ENCODE measurements at places on chromosomes 6 and 20.
A peak's percentile ranks its signal among the peaks of the same experiment; 100 is the strongest.

DNA sequence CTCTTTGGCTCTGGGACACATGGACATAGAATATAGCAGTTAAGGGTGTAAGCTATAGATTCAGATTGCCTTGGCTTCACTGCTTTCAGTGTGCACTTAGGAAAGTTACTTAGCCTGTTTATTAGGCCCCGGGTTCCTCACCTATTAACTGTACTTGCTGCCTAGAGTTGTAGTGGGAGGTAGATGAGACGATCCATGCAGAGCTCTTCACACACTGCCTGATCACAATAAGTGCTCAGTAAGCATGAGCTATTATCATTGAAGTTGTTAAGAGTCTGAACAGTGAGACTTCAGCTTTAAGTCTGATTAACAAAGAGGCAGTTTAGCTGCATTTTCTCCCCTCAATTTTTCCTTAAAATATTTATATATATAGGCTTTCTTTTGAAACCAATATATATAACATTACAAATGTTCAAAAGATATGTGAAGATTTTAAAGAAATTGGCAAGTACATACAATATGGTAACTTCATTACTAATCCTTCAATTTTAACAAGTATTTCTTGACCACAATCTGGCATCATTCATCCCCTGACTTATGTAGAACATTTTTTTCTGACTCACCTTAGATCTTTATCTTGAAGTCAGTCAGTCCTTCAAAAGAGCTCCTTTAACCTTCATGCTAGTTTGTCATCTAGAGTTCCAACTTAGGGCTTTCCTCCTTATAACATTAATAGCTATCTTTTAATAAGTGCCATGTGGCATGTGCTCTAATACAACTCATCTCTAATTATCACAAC, 20.5 kb upstream of the SUPT3H start:
- H3K4me3 ChIP-seq: no peak overlapping the region
- no peak overlapping the region for H3K27ac ChIP-seq
- no peaks in the 10 kb centered on the region for H3K36me3 ChIP-seq
- H3K27me3 ChIP-seq: peaks cover 7% of the 10 kb centered on the region
- H3K4me1 ChIP-seq: peaks cover 5% of the 10 kb centered on the region

- H3K27ac ChIP-seq: no peak overlapping the region
- DNase-seq: no peak
- peaks cover 9% of the 10 kb centered on the region for H3K4me1 ChIP-seq
- no peak overlapping the region for H3K4me3 ChIP-seq
Observed at GRCh38 chr20:17896771-17897369, 71.7 kb downstream of the SNX5 start.

DNA sequence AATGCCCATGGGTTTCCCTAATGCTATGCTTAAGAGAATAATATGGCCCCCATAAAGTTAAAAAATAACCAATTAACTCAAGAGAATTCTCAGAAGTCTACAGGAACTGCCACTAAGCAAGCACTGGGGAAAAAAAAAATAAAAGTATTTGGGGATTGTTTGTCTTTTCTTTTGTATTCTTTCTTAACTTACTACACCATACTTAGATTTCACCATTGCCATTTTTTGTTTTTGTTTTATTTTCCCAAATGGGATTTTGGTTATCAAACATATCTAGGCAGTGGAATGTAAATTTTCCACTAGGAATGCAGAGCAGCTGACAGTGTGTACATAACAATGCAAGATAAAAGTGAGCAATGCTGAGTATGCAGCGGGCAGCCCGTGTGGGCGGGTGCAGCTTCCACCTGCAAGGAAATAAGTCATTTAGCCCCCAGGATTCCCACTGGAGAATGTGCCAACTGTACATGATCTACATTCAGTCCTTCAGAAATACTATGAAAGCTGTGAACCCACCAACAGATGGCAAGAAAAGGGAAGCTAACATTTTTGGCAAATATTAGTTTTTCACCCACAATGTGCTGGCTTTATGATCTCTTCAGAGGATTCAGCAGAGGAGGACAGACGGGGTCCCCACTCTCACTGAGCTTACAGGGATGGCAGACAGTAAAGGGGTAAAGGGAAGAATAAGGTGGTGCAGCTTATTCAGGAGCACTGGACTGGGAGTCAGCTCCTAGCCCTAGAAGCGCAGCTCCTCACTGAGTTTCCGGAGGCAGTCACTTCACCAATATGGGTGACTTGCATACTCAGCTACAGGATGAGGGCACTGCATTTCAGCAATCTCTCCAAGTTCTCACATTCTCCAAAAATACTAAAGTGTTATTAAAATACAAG, 44.4 kb downstream of the DCDC2 start:
- no peak overlapping the region for H3K27ac ChIP-seq
- peaks cover 12% of the 10 kb centered on the region for H3K27me3 ChIP-seq
- H3K4me3 ChIP-seq: no peak overlapping the region
- no peak for DNase-seq
- no peaks in the 10 kb centered on the region for H3K4me1 ChIP-seq

GRCh38 chr6:37520926-37521325, 21.2 kb upstream of the CCDC167 start:
- no peak overlapping the region for H3K4me3 ChIP-seq
- H3K27ac ChIP-seq: peak overlapping the region; percentile 74
- peaks cover 49% of the 10 kb centered on the region for H3K4me1 ChIP-seq
- DNase-seq: no peak
- peaks cover 3% of the 10 kb centered on the region for H3K36me3 ChIP-seq

DNA sequence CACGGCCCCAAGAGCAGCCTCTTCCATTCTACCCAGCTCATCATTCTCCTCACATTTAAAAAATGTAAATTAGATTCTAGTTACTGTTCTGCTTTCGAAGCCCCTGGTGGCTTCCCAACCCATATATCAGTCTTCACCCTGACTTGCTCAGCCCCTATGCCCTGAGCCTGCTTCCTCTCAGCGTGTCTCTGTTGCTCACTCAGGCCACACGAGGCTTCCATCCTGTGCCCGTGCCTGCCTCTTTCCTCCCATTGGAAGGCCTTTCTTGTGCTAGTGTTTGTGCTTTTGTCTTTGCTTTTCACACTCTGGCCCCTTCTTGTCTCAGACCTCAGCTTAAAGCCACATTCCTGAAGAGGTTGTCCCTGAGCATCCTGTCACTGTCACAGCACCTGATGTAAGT, 78.1 kb downstream of the AFDN start:
- H3K27ac ChIP-seq: peak overlapping the region; percentile 59
- no peak for DNase-seq
- H3K4me1 ChIP-seq: peaks cover 9% of the 10 kb centered on the region
- no peaks in the 10 kb centered on the region for H3K27me3 ChIP-seq

GRCh38 chr6:136477548-136477947, 72.7 kb downstream of the MAP7 start:
- no peak overlapping the region for H3K4me3 ChIP-seq
- H3K27me3 ChIP-seq: peaks cover 14% of the 10 kb centered on the region
- H3K27ac ChIP-seq: no peak overlapping the region
- H3K36me3 ChIP-seq: peaks cover 2% of the 10 kb centered on the region
- no peaks in the 10 kb centered on the region for H3K4me1 ChIP-seq

DNA sequence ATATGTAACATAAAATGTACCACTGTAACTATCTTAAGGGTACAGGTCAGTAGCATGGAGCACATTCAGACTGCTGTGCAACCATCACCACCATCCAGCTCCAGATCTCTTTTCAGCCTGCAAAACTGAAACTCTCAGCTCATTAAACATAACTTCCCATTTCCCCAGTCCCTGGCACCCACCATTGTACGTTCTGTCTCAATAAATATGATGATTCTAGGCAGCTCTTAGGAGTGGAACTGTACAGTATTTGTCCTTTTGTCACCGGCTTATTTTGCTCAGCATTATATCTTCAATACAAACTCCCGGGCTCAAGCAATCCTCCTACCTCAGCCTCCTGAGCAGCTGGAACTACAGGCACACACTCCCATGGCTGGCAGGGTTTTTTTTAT, 1.5 kb downstream of the ZC3H12D start:
- peak overlapping the region; percentile 100 for H3K4me3 ChIP-seq
- H3K36me3 ChIP-seq: peaks cover 15% of the 10 kb centered on the region
- DNase-seq: no peak

- H3K27me3 ChIP-seq: no peaks in the 10 kb centered on the region
- H3K27ac ChIP-seq: no peak overlapping the region
- H3K36me3 ChIP-seq: peaks cover 4% of the 10 kb centered on the region
- no peak for DNase-seq
- H3K4me1 ChIP-seq: no peaks in the 10 kb centered on the region
- H3K4me3 ChIP-seq: no peak overlapping the region
Observed at GRCh38 chr6:11486486-11486885, 51.1 kb upstream of the TMEM170B start.

GRCh38 chr20:39103732-39104131, 141.6 kb downstream of the DHX35 start:
- no peak overlapping the region for H3K27ac ChIP-seq
- no peaks in the 10 kb centered on the region for H3K4me1 ChIP-seq
- peaks cover 63% of the 10 kb centered on the region for H3K27me3 ChIP-seq
- H3K36me3 ChIP-seq: peaks cover 5% of the 10 kb centered on the region

DNA sequence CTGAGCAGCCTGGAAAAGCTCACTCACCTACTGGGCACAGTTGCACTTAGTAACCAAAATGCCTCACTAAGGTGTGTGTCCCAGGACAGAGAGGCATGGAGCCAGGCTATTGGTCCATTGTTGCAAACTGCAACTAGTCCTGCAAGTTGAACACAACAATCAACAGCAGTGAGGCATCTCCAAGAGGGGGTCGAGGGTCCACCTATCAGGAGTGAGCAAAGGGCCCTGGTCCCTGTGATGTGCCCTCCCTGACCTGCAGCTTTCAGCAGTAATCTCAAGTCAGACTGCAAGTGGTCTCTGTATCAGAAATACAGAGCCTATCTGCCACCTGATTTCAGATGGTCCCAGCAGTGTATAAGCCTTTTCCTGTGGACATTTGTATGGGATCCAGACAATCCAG, 50.2 kb upstream of the TGM3 start:
- no peak overlapping the region for H3K4me3 ChIP-seq
- no peak overlapping the region for H3K27ac ChIP-seq
- H3K4me1 ChIP-seq: no peaks in the 10 kb centered on the region

DNA sequence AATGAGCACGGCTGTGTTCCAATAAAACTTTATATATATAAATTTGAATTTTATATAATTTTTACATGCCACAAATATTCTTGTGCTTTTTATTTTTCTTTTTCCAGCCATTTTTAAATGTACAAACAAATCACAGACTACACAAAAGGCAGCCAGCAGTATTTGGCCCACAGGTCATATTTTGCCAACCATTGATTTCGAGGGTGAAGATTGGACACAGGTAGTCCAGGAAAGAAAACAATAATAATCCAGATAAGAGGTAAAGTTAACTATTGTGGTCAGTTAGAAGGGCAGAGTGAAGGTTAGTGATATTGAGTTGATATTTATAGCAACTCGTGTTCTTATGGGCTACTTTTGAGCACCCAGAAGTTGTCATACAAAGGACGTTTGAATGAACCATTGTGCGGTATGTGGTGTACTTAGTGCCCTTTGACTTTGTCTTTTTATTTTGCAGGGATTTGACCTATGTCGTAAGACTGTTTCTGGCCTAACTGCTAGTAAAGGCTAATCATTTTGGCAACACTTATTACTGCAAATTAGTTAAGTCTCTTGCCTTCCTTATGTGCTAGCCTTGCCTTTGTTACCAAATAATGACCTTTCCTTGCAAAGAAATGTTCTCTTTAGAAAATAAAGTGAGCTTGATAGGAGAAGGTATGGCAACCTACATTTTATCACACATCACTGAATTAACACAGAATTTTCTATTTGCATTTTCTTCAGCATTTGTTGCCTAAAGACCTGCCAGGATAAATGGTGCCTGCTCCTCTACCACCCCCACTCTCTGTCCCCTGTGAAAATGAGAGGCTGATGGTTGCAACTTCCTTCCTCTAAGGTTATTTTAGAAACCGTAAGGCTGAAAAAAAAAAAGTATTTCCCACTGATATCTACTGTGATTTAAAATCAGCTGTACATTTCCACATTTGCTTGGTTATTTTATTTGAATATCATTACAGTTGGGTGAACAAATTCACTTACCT, 493.9 kb upstream of the SOX4 start:
- DNase-seq: no peak
- no peaks in the 10 kb centered on the region for H3K36me3 ChIP-seq
- peaks cover 18% of the 10 kb centered on the region for H3K4me1 ChIP-seq
- no peak overlapping the region for H3K27ac ChIP-seq
- H3K27me3 ChIP-seq: no peaks in the 10 kb centered on the region

- H3K27ac ChIP-seq: no peak overlapping the region
- H3K36me3 ChIP-seq: peaks cover 2% of the 10 kb centered on the region
- H3K27me3 ChIP-seq: no peaks in the 10 kb centered on the region
- peaks cover 4% of the 10 kb centered on the region for H3K4me1 ChIP-seq
Observed at GRCh38 chr6:105620878-105621277, 218.0 kb upstream of the PREP start.

GRCh38 chr6:158344534-158344933, 32.3 kb downstream of the TULP4 start:
- peaks cover 5% of the 10 kb centered on the region for H3K36me3 ChIP-seq
- no peaks in the 10 kb centered on the region for H3K4me1 ChIP-seq
- no peak overlapping the region for H3K4me3 ChIP-seq
- no peak overlapping the region for H3K27ac ChIP-seq
- H3K27me3 ChIP-seq: no peaks in the 10 kb centered on the region

- H3K27me3 ChIP-seq: peaks cover 64% of the 10 kb centered on the region
- H3K4me3 ChIP-seq: no peak overlapping the region
- no peak for DNase-seq
Observed at GRCh38 chr20:49559411-49560081, 8.4 kb downstream of the PTGIS start.

GRCh38 chr6:12968839-12969558, 252.4 kb downstream of the PHACTR1 start:
- no peak overlapping the region for H3K4me3 ChIP-seq
- no peak for DNase-seq
- H3K27me3 ChIP-seq: peaks cover 51% of the 10 kb centered on the region
- no peaks in the 10 kb centered on the region for H3K4me1 ChIP-seq
- no peak overlapping the region for H3K27ac ChIP-seq

GRCh38 chr20:44409132-44409600, 53.7 kb downstream of the HNF4A start:
- H3K4me3 ChIP-seq: no peak overlapping the region
- peaks cover 32% of the 10 kb centered on the region for H3K27me3 ChIP-seq
- no peak overlapping the region for H3K27ac ChIP-seq
- H3K4me1 ChIP-seq: no peaks in the 10 kb centered on the region

- peaks cover 2% of the 10 kb centered on the region for H3K36me3 ChIP-seq
- peak overlapping the region; percentile 88 for H3K4me3 ChIP-seq
- peaks cover 62% of the 10 kb centered on the region for H3K4me1 ChIP-seq
- no peaks in the 10 kb centered on the region for H3K27me3 ChIP-seq
- H3K27ac ChIP-seq: peak overlapping the region; percentile 98
Observed at GRCh38 chr20:62922451-62922921, 3.8 kb downstream of the DIDO1 start.

DNA sequence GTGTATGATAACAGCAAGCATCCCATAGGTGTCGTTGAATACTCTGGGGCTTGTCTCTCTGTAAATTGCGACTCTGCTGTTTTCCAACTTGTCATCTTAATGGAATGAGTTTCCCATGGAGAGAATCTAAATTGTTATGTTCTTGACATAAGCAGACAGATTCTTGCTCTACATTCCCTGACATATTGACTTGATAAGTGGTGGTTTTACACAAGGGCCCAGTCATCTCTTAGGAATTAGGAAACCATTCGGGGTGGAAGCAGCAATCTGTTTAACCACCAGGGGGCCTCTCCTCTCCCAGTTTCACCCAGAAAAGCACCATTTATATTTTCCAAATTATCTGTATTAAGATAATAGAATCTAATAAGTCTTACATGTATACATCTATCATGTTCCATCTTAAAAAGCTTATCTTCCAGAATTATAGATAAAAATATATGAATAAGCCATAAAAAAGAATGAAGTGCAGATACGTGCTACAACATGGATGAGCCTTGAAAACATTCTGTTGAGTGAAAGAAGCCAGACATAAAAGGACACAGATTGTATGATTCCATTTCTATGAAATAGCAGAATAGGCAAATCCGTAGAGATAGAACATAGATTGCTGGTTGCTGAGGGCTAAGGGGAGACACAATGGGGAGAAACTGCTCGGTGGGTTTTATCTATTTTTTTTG, 23.1 kb upstream of the MROH8 start:
- no peak for DNase-seq
- no peaks in the 10 kb centered on the region for H3K27me3 ChIP-seq

All from T-helper 17 cell (primary cell).